Left ventricle myocardium superior (tissue), 1 donor: ENCODE measurements at places on chromosomes 13 and 19.

- no peak for DNase-seq
Observed at GRCh38 chr19:35715355-35715809, 2.4 kb upstream of the KMT2B start.

GRCh38 chr13:59276436-59276835 lies 887.3 kb downstream of the DIAPH3 start:
- DNase-seq = no peak

DNA sequence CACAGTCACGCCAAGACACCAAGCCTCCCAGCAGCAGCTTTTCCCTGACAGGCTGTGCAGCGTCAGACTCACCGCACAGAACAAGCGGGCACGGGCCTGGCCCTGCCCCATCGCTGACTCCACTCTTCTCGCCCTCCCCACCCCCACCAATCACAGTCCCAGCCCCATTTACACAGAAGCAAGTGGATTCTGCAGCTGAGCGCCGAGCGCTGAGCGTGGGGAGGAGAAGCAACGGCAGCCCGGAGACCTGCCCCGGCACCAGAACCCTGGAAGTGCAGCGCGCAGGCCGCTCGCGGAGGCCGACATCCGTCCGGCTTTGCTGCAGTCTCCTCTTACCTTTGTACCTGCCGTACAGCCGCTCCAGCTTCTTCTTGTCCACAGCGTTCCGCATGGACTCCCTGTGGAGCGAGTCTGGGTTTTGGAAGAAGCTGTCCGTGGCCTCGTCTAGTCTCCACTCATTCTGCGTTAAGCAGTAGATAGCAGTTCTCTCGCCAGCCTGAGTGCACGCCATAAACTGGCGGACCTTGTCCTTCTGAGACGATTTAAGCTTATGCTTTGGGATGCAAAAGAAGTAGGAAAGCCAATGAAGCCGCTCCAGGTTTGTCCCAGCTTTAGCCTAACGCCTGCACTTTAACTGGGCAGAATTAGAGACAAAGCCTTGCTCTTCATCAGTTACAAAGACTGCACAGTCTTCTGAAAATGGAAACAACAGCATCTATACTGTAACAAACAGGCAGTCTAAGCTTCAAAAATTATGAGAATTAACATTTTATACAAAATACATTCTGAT lies 6.8 kb downstream of the DCUN1D2 start:
- no peak for DNase-seq

DNA sequence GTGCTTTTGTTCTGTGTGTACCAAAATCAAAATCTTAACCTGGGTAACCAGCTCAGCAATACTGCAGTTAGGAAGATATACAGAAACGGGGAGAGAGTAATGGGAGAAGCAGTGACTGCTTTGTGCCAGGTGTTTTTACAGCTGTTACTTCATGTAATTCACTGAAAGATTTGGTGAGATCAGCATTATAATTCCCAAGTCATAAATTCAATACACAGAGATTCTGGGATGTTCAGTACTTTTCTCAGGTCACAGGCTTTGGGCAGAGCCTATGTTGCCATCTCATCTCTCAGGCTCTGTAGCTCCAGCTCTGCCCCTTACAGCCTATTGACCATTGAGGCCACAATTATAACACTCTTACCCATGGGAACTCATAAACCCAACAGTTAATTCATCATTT lies 138.5 kb downstream of the ZAR1L start:
- DNase-seq = no peak

- DNase-seq = no peak
Observed at GRCh38 chr13:67519356-67519755, 289.2 kb upstream of the PCDH9 start.

GRCh38 chr19:50314724-50315708 lies 14.2 kb downstream of the KCNC3 start:
- DNase-seq = no peak

- no peak for DNase-seq
Observed at GRCh38 chr19:57759096-57759495, 10.4 kb upstream of the ZNF586 start.

DNA sequence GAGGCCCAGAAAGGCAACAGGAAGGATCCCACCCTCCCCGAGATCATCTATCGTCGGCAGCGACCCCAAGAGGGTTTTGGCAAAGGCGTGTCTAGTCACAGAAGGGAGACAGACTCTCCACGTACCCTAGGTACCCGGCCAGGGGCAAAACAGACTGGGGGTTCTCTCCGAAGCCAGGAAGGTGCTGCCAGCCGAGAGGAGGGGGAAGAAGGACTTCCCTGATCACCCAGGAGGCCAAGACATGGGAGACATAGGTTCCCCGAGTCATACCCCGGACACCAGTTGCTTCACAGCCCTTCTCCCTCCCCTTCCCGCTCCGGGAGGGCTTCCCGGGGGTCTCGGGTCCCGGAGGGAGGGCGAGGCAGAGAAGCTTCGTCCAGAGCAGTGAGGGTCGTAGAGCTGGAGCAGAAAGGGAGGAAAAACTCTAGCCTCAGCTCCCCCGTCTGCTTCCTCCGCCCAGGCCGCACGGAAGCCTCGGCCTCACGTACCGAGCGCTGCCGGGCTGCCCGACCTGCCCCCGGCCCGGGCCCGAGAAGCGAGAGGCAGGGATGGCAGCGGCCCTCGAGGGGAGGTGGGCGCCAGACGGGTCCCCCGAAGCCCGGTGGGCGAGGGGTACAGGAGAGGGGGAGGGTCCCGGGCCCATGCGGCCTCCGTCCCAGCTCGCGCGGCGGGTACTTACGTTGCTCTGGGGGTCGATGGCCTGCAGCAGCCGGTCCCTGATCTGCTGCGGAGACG lies 644 bp downstream of the MED26 start:
- DNase-seq = peak; percentile 47

GRCh38 chr13:113527272-113527958 lies 36.9 kb upstream of the DCUN1D2 start:
- DNase-seq = no peak

DNA sequence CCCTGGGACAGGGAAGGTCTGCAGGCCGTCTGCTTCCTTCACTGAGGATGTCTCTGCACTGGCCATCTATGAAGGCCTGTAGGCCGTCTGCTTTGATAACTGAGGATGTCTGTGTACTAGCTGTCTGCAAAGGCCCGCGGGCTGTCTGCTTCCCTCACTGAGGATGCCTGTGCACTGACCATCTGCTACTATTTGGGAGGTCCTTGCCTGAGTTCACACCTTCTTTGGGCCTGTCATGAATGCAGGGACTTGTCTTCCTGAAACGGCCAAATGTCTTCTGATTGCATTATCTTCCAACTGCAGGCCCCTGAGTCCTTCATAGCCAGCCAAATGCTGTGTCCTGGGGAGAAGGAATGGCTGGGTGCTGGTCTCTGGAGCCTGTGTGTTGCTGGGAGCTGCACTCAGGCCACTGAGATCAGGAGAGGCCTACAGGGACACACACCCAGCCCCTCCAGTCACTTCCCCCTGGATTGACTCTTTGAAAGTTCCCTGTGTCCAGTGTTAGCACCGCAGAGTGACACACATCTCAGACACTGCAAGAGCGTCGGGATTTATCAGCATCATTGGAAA lies 72.9 kb downstream of the TEX29 start:
- no peak for DNase-seq

- peak; percentile 88 for DNase-seq
Observed at GRCh38 chr19:49473868-49474541, at the start of gene FLT3LG. Gene FLT3LG (plus strand): TSS chr19:49474215. CDS start chr19:49474640, 425 bp downstream.

DNA sequence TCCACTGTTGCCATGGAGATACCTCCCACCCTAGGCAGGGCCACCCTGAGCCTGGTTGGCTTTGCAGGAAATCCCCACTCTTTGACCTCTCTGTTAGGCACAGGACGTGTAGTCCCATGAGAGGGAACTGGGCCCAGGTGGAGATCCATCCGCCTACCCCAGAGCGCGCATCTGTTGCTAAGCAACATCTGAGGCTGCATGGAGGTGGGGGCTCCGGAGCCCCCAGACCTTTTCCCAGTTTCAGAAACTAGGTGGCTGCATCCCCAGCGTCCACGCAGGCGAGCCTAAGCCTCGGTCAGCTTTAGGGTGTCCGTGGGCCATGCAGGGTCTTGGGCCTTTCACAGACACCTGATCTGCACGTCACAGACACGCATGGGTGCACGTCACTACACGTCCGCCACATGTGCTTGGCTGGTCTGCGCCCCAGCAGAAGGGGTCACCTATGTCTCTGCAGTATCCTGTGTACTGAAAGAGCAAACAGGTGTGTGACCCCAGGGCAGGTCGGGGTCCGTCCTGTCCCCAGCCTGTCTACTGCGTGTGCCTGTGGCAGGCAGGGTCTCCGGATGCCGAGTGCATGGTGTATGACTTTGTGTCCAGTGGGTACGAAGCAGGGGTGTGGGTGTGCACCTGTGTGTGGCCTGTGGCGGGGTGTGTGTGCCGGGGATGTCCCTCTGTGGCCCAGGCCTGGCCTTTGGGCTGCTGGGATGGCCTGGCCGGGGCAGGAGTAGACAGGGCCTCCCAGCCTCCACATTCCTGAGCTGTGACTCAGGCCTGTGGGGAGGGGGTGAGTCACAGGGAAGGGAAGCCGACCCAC lies 4.1 kb upstream of the CIRBP start:
- DNase-seq = peak; percentile 79

DNA sequence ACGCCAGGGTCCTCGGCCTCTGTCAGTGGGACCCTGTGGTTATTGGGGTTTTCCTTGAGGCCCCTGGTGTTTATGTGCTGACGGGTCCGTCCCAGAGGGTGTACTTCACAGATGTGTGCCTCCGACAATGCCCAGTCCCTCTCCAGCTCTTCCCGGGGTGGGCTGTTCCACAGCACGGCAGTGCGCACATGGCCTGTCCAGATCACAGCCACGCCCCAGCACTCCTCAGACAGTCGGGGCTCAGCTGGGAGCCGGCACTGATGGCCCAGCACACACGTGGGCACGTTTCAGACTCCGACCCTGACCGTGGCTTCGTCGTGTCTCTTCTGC lies 16.9 kb upstream of the F7 start:
- DNase-seq = peak; percentile 18
